ENCODE measurements at places on chromosomes 6 and 20. TPM values are rescaled to one million over a fixed set of nuclear protein-coding genes. Genes with fewer than 3 reads are reported as not detected.

TXLNB gene
- 0.28 TPM for total RNA-seq

SEL1L2 gene
- total RNA-seq = not detected

CYB5R4 gene
- 19.2 TPM for total RNA-seq

MYCT1 gene
- total RNA-seq = 1.6 TPM

BPIFA1 gene
- not detected for total RNA-seq

RAET1L gene
- total RNA-seq = not detected

DNA sequence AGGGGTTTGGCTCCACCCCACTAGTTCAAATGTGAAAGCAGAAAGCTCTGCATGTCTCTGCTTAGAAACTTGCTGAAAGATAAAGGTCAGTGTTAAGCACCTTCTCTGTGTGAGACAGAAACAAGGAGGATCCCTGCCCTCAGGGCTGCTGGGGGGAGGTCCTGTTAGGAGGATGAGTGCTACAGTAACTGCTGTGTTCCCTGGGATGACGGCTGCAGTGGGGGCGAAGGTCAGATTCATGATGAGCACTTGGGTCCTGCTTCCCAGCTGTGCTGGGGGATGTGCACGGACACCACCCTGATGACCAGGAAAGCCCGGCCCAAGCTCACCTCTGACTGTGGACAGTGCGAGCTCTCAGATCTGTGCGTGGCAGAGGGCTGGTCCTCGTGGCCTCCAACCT lies 252.6 kb downstream of the DLL1 start:
- DNase-seq = no peak

GRCh38 chr6:132715204-132715603 lies 1.3 kb upstream of the VNN1 start:
- DNase-seq = peak; percentile 88

DNA sequence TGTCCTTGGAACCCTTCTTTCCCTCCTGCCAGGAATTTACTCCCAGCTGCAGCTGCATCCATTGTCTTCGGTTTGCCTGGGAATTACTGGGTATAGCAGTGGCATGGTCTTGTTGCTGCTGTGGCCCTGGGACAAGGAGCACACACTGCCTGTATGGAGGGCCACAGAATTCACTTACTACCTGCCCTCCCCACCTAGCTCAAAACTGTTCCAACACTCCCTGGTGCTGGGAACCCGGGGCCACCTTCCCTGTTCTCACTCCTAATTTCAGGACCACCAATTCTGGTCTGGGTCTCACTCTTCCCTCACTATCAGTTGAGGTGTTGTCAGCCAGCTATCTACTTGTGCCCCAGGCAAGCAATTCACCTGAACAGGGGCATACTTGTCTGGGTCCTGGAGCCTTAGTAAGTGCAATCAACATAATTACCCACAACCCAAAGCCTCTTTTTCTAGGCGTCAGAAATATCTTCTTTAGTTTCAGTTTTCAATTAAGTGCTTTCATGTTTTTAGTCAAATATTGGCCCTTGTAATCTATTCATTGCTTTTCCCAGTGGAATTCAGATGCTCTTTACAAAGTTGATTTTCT lies 47.2 kb downstream of the METTL24 start:
- no peak for DNase-seq

DNA sequence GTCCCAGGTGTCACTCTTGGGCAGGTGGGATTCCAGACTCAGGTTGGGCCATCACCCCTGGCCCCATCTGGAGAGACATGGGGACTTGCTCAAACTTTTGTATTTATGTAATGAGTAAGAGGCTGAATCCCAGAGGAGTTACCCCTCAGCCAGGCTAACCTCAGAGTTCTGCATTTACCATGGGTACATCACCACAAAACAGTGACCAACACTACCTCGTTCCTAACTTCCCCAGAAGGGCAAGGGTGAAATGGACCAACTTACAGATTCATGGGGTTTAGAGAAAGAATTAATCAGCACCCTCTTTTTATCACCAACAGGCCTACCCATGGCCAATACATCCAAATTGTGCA lies 259.9 kb upstream of the MARCKS start:
- DNase-seq = no peak

- no peak for DNase-seq
These were observed 99.5 kb upstream of the SIRPG start for GRCh38 chr20:1757072-1757471.

DNA sequence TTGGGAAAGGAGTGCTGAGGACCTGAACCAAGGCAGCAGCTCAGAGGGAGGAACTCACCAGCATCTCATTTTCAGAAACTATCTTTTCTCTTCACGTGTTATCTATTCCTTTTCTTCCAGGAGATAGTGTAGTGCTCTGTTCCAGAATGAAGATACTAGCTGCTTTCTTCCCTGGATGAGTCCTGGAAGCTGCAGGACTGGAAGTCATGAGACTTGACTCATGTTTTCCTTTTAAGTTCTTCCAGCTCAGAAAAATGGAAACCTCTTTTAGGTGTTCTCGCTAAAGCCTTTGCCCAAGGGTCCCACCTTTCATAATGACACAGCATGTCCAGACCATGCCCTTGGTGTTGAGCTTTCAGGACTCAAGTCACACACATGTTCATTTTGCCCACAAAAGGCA lies 106.7 kb downstream of the UNC5CL start:
- DNase-seq = no peak

DNA sequence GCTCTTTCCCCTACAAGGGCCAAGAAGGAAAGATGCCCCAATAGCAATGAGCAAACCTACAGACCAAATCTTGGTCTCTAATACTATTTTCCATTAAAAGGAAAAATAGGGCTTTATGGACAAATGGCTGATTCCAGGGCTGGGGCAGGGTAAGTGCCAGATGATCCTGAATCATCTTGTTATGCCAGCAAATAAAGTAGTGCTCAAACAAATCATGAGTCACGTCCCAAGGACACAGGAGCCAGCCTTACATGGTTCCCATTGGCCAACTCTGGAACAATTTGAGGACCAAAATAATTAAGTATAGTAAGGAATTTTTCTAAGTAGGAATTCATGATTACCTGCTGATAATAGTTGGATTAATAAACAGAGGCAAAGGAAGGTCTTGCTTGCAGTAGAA lies 53.2 kb upstream of the NKX2-4 start:
- DNase-seq = no peak
